ENCODE measurements at places on chromosomes 1 and 21.
A peak's percentile ranks its signal among the peaks of the same experiment; 100 is the strongest.

GRCh38 chr1:214426426-214426812 lies 125.0 kb downstream of the PTPN14 start:
- DNase-seq, result no peak

- no peak for DNase-seq
Observed at GRCh38 chr1:156703336-156703735, 2.0 kb downstream of the CRABP2 start.

GRCh38 chr1:2044510-2045319 lies 5.5 kb upstream of the PRKCZ start:
- DNase-seq, result peak; percentile 64

DNA sequence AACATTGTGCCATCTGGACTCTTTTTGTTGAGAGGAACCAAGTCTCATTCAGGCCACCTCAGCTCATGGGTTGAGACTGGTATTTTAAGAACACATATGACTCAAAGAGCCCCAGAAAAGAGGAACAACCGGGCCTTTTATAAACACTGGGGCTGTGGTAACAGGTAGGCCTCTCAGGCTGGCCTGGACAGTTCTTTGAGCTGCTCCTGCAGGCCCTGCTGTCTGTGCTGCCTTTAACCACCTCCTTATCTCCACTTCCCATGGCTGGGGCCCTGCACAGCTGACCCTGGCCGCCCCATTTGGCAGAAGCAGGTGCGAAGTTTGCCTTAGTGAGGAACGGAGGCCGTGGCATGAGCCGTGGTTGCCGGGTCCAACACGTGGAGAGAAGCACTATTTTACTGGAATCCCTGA lies 163.3 kb downstream of the RHOU start:
- DNase-seq, result no peak

- no peak for DNase-seq
Observed at GRCh38 chr1:40312238-40313205, 4.6 kb downstream of the COL9A2 start.

- no peak for DNase-seq
Observed at GRCh38 chr1:107788206-107789202, 176.5 kb downstream of the VAV3 start.

DNA sequence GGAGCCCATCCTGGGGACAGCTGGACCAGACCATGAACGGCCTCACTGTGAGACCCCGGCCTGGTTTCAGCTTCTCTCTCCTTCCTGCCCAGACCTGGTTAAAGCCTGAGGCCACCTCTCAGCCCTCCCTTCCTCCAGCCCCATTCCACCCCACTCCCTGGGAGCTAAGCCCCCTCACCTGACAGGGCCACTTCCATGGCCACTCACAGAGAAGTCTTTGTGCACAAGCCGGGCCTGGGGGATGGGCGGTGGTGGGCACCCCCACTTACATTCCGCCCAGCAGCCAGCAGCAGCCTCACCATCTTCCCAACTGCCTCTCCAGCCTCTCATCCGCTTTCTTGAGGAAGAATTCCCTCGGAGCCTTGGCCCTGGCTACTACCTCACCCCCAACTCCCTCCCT lies 40.4 kb downstream of the RHBG start:
- DNase-seq, result no peak

DNA sequence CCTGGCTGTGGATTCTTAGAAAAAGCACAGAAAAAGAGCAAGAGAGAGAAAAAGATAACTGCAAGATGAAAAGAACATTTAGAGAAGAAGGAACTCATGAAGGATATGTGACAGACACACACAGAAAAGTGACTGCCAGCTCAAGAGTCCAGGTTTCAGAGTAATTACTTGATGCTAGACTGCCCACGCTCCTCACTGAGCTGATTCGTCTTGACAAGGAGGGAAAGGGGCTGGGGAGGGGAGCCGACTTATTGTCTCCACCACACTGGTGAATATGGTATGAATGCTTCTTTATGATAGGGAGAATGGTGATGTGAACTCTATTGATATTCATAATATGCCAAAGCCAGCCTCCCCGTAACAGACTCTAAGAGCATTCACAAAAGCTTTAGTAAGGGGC lies 140.4 kb downstream of the BRINP2 start:
- no peak for DNase-seq

DNA sequence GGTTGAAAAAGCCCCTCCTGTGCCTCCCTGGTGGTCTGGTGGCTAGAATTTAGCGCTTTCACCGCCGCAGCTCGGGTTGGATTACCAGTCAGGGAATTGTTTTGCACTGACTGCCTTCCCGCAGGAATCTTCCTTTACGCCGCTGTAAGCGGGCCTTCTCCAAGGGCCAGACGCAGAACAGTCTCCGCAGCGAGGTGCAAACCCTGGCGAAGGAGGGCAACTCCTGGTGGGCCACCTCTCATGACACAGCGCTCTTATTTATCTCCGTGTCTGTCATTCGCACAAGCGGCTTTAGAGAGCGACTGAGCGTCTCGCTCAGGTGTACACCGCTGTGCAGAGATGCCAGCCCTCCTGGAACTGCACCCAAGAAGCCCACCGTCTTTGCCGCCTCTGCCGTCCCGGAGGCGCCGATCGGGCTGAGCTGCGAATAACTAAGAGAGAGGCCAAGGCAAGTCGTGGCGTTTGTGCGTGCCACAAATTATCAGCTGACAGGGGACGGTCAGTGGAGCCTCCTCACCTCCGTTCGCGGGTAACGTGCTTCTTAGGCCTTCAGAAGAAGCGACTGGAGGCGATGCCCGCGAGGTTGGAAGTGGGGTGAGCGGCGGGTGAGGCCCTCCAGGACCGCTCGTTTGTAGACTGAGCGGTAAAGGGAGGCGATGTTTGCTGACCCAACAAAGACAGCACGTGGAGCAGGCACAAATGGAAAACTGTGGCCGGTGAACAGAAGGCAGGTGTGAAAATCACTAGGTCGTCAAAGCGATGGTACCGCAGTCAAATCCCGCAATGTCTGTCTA lies 93.5 kb downstream of the PRKAB2 start:
- DNase-seq, result no peak

DNA sequence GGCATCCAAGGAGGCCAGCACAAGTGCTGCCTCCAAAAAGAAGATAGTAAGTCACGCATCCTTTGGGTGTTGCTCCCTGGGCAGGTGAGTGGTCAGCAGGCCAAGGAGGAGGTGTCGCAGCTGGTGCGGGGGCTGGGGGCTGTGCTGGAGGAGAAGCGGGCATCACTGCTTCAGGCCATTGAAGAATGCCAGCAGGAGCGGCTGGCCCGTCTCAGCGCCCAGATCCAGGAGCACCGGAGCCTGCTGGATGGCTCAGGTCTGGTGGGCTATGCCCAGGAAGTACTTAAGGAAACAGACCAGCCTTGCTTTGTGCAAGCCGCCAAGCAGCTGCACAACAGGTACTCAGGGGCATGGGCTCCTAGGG lies 4.3 kb downstream of the TRIM46 start:
- no peak for DNase-seq

DNA sequence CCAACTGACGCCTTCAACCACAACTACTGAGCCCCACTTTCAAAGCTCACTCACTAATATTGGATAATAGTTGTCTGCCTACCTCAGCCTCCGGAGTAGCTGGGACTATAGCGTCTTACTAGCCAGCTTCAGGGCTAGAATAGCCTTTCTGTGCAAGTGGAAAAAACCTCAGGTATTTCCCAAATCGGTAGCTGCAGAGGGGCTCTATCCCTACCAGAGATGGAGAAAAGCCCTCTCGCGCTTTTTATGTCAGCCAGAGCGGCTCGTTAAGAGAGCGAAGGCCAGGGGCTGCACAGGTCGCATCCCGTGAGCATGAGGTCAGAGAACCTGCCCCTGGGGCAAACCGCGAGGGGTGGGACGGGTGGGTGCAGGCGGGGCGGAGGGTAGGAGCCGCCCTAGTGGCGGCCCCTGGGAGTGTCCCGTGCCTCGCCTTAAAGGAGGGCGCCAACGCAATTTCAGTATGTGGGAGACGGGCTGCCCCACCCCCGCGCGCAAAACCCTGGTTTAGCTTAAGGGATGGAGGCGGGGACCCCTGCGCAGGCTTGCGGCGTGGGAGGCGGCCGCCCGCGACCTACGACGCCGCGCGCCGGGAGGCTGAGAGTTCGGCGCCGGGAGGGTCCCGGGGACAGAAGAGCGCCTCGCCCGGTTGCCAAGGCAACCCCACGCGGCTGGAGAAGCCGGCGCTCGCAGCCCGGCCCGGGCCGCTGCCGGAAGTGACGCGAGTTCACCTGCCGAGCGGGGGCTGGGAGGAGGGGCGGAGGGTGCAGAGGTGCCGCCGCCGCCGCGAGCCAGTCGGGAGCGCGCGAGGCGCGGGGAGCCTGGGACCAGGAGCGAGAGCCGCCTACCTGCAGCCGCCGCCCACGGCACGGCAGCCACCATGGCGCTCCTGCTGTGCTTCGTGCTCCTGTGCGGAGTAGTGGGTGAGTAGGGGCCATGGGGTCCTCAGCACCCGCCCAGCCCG lies at the start of gene CXADR:
TSS of gene CXADR (plus strand) at position 791 of the 961 bp plus-strand sequence. CDS start at position 878, 87 bp downstream.
- DNase-seq, result peak; percentile 46

GRCh38 chr1:34398916-34399275 lies 222.2 kb downstream of the C1orf94 start:
- no peak for DNase-seq

GRCh38 chr1:171794085-171794484 lies 12.6 kb downstream of the METTL13 start:
- no peak for DNase-seq

DNA sequence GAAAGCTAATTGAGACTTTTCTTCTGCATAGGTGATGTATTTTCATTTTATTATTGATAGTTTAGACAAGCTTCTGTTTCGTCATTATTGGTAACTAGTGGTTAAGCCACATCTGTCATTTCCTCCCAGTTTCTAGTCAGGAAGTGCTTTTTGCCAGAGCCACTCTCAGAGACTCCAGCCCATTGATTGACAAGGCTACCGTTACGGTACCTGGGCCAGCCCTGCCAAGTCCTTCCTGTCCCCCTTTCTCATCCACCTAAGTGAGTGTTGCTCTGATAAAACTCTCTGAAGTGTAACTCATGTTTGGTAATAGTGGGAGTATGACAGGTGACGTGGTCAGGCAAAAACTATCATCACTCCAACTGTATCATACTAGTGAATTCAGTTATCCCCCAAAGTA lies 29.6 kb upstream of the AGL start:
- no peak for DNase-seq

- no peak for DNase-seq
Observed at GRCh38 chr1:15341228-15341627, 68.5 kb upstream of the EFHD2 start.

DNA sequence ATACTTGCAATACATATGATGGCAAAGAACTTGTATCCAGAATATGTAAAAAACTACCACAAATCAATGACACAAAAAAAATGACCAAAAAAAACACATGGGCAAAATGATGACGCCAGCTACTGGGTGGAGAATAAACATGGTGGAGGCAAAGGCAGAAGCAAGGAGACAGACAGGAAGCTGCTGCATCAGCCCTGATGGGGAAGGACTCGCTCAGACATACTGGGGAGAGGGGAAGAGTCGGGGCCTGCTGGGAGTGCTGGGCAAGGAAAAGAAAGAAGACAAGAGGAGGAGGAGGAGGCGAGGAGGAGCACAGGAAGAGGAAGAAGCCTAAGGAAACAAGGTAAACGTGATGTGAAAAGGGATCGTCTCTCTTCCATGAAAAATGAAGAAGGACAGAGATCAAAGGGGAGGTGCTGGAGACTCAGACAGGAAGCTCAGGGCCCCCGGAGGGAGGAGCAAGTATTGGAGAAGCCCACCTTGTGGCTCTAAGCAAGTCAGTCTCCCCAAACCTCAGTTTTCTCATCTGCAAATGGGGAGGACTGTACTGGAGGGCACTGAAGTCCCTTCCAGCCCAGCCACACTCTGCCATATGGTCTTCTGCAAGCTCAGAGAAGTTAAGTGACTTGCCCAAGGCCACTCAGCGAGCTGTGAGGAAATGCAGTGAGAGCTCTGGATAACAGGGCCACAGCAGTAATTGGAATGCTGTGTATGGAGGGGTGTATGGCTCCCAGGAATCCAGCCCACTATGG lies 24.2 kb downstream of the OLFML2B start:
- no peak for DNase-seq
